NCI-H2081 treated with DMSO at 0.1 percent for 48 hours (cell line): ENCODE measurements at places on chromosomes 7 and 10.
A peak's percentile ranks its signal among the peaks of the same experiment; 100 is the strongest.

DNA sequence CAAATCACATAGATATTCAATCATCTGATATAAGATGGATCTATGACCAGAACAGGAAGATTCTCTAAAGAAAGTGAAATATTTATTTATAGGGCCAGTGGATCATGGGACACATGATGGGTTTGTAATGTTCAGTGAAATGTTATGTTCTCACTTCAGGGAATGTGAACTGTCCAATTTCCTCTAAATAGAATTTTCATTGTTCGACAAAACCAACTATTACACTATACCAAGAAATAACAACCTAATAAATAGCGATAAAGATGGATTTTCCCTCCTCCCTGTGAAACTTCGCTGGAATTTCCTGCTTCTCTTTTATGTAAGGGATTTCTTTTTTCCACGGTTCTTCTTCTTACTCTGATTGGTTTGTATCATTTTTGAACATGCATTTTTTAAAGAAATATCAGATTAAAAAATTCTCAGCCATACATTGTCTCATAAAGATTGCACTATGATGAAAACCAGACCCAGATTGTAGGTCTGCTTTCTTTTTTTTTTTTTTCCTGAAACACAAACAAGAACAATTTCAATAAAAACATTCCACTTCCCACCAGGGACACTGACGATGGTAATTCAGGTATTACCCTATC lies 139.8 kb upstream of the ZEB1 start:
- no peak for DNase-seq

- DNase-seq: no peak
Measured at GRCh38 chr7:98531717-98532116, 85.4 kb upstream of the NPTX2 start.

DNA sequence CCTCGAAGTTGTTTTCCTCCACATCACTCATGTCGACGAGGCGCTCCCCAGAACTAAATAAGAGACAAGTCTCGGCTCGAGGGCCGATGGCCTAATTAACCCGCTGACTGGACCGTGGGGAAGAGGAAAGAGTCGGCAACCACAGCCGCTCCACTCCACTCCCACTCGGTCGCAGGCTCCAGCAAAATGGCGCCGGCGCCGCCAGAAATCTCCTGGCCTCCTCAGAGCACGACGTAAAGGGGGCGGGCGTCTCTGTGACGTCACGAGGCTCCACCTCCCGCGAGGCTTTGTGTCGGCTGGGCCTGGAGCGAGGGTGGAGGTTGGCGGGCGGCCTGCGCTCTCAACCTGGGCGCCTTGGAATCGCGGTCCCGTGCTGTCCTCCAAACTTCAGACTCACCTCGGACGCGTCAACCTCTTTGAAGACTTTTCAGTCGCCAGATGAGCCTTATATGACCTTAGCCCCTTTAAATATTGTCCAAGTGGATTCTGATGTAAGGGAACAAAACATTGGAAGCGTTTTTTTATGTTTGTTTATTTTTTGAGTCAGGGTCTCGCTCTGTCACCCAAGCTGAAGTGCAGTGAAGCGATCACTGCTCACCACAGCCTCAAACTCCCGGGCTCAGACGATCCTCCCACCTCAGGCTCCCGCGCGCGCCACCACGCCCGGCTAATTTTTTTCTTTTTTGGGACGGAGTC lies at the start of gene TRA2A:
Gene TRA2A, minus strand, starts transcription at position 188 of the 696 bp plus-strand sequence. Its CDS starts 157 bp downstream, at position 31.
- peak; percentile 87 for DNase-seq

DNA sequence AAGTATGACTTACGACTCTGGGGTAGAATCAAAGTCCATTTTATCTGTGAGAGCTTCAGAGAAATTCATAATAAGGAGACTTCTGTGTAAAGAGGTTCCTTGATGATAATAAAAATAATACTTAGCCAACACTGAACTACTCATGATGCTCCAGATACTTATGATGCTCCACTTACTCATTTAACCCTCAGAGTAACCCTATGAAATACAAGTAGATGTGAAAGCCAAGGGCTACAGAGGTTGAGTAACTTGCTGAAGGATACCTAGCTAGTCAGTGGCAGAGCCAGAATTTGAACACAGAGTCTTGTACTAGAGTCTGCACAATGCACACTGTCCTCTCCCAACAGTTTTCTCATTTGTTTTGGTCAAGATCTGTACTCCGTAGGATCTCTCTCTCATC lies 89.5 kb downstream of the HECW1 start:
- DNase-seq: no peak

GRCh38 chr10:117198088-117198487 lies 799 bp downstream of the KCNK18 start:
- DNase-seq: no peak

GRCh38 chr7:518630-519483 lies 789 bp downstream of the PDGFA start:
- DNase-seq: no peak

- no peak for DNase-seq
Measured at GRCh38 chr10:14812271-14812670, 25.6 kb downstream of the CDNF start.
